ENCODE measurements at places on chromosomes 2 and 18. TPM values are rescaled to one million over a fixed set of nuclear protein-coding genes. Genes with fewer than 3 reads are reported as not detected.

HOXD12 gene
- not detected for total RNA-seq

LIMS3 gene
- 0.31 TPM for total RNA-seq

GPR17 gene
- not detected for total RNA-seq

GRCh38 chr18:13265008-13265910 is 46.7 kb downstream of the LDLRAD4 start:
- H3K27me3 ChIP-seq, result no peaks in the 10 kb centered on the region
- H3K27ac ChIP-seq, result no peak overlapping the region
- H3K4me1 ChIP-seq, result no peaks in the 10 kb centered on the region

DNA sequence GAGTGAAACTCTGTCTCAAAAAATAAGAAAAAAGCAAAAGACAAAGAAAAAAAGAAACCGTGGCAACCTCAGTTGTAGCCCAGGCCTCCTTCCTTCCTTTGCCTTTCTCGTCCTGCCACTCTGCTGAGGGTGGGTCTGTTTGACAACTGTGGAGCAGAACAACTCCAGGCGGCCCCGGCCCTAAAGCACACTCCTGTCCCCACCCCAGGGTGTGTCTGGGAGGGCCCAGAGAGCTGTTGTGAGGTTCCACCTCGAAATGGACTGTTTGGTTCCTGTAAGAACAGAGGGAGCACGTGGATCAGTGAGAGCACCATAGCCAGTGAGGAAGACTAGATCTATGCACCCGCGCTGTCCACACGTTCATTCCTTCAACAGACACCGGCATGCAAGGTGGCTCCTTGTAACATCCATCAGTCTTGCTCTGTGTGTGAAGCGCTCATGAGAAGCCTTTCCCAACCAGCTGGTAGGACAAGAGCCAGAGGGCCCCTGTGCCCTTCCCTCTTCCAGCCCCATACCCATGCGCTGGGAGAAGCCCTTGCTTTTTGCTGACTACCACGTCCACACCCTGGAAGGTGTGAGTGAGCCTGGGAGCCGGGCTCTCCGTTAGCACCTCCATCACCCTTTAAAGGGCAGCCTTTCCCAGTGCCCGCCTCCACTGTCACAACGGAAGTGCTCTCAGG is 61.6 kb downstream of the SOWAHC start:
- DNase-seq, result no peak
- no peak overlapping the region for H3K27ac ChIP-seq
- no peak overlapping the region for H3K4me3 ChIP-seq
- no peaks in the 10 kb centered on the region for H3K4me1 ChIP-seq
- no peaks in the 10 kb centered on the region for H3K36me3 ChIP-seq

GRCh38 chr18:3410273-3410672 is 39.7 kb upstream of the TGIF1 start:
- H3K27me3 ChIP-seq, result no peaks in the 10 kb centered on the region
- no peak for DNase-seq
- no peak overlapping the region for H3K27ac ChIP-seq
- no peaks in the 10 kb centered on the region for H3K36me3 ChIP-seq

DNA sequence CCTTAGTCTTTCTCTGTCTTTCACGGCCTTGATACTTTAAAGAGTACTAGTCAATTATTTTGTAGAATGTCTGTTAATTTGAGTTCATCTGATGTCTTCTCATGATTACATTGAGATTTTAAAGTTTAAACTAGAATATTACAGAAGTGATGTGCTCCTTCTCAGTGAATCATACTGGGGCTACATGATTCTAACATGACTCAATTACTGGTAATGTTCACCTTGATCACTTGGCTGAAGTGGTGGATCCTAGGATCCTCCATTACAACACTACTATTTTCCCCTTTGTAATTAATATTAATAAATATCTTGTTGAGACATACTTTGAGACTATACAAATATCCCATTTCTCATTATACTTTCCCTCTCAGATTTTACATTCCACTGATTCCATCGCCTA is 148.5 kb downstream of the CAMKMT start:
- H3K27me3 ChIP-seq, result no peaks in the 10 kb centered on the region
- H3K4me1 ChIP-seq, result peaks cover 21% of the 10 kb centered on the region
- H3K4me3 ChIP-seq, result no peak overlapping the region
- no peak overlapping the region for H3K27ac ChIP-seq

DNA sequence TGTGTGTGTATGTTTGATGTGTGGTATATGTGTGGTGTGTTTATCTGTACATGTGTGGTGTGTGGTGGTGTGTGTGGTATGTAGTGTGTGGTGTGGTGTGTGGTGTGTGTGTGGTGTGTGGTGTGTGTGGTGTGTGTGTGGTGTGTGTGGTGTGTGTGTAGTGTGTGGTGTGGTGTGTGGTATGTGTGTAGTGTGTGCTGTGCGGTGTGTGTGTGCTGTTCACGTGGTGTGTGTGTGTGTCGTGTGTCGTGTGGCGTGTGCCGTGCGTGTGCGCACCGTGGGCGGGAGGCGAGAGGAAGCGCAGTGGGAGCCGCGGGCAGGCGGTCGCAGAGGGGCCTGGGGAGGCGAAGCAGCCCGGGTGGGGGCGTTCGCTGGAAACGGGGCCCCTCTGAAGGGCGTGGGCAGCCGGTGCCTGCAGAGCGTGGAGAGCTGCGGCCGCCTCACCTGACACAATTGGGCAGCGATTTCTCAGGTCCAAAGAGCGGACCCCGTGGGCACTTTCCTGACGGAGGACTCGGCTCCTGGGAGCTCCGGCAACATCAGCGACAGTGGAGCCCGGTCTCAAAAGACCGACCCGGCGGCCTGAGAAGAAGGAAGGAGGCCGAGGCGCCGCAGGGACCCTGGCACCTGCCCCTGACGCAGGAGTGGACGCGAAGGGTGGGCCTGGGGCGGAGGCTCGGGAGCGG is 741.1 kb upstream of the SALL3 start:
- peak; percentile 1 for DNase-seq
- no peak overlapping the region for H3K4me3 ChIP-seq
- H3K27ac ChIP-seq, result no peak overlapping the region
- no peaks in the 10 kb centered on the region for H3K4me1 ChIP-seq
- no peaks in the 10 kb centered on the region for H3K36me3 ChIP-seq
- no peaks in the 10 kb centered on the region for H3K27me3 ChIP-seq

DNA sequence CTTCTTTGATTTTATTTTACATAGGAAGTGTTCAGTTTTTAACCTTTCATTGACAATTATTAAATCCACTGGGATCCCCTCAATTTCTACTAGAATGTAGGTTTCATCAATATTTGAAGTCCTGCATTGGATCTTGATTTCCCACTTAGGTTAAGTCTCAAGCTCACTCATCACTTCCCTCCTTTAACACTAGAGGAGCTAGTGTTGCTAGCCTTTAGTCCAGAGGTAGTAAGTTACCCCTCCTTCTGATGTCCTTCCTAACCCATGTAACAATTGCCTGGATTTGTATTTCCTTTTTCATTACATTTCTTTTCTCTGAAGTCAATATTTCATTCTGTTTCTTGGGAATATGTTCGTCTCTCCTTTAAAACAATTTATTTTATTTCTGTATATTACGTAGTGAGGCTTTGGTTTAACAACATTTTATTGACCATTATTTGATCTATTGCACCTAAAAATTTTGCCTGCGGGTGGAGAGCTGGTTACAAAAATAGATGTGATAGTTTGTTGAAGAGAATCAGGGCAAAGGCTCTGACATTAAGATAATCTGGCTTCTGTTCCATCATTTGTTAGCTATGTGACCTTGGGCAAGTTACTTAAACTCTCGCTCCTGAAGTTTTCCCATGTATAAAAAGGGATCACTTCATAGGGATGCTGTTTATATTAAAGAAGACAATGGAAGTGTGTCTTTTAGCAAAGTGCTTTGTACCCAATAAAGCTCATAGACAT is 833.0 kb downstream of the SLC4A3 start:
- H3K4me1 ChIP-seq, result no peaks in the 10 kb centered on the region
- no peak overlapping the region for H3K4me3 ChIP-seq
- H3K36me3 ChIP-seq, result no peaks in the 10 kb centered on the region

DNA sequence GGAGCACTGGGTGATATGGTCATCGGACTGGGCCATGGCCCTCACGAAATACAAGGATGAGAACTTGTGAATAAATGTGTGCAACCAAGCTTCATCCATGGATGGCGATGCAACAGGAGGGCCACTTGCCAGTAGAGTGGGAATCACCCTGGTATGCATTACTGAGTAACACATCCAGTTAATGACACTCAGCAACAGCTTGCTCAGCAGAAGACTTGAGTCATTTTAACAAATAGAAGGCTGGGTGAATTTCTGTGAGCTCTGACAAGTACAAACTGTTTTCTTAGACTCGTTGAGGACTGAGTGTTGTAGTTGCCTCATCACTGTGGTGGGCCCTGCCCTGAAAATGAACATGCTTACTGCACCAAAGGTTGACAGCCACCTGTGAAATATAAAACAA is 221.6 kb downstream of the NCKAP5 start:
- H3K36me3 ChIP-seq, result no peaks in the 10 kb centered on the region
- H3K27ac ChIP-seq, result no peak overlapping the region

DNA sequence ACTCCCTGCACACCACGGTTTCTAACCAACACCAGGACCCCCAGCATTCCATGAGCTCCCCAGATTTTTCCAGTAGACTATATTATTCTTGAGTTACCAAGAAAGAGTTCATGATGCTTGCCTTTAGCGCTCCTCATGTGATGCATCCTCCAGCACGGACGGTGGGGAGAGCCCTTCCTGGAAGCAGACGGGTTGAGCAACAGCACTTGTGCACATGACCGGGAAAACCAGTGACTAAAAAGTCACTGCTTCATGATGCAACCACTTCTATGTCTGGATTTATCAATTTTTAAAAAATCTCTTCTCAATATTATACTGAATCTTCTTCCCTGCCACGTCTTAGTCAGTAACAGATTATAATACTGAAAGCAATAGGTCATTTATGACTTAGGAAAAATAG is 20.4 kb upstream of the DOK6 start:
- no peaks in the 10 kb centered on the region for H3K27me3 ChIP-seq
- no peak overlapping the region for H3K4me3 ChIP-seq
- no peak for DNase-seq
- H3K36me3 ChIP-seq, result no peaks in the 10 kb centered on the region
- no peaks in the 10 kb centered on the region for H3K4me1 ChIP-seq

GRCh38 chr18:32286749-32287148 is 96.9 kb downstream of the MEP1B start:
- no peak overlapping the region for H3K4me3 ChIP-seq
- no peak for DNase-seq
- H3K27ac ChIP-seq, result no peak overlapping the region
- H3K4me1 ChIP-seq, result peaks cover 7% of the 10 kb centered on the region
- no peaks in the 10 kb centered on the region for H3K27me3 ChIP-seq
- H3K36me3 ChIP-seq, result no peaks in the 10 kb centered on the region

- H3K4me1 ChIP-seq, result peaks cover 10% of the 10 kb centered on the region
- no peak overlapping the region for H3K4me3 ChIP-seq
- peak; percentile 16 for DNase-seq
These were observed 211.2 kb downstream of the NAPG start for GRCh38 chr18:10736984-10737383.

DNA sequence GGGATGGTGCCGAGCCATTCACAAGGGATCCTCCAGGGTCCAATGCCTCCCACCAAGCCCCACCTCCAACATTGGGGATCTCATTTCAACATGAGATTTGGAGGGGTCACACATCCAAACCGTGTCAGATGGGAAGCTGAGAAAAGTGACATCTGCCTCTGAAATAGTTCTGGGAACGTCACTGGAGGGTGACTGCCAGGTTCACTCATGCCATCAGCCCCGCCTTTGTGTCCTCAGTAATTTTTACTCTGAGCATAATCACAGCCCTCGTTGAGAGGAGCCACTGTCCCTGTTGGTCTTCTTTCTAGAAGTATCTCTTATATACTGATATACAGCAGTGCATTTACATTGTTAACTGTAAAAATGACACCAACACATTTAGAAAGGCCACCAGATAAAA is 67.4 kb downstream of the KLHL29 start:
- no peak overlapping the region for H3K4me3 ChIP-seq
- no peaks in the 10 kb centered on the region for H3K27me3 ChIP-seq
- H3K4me1 ChIP-seq, result no peaks in the 10 kb centered on the region
- no peaks in the 10 kb centered on the region for H3K36me3 ChIP-seq

- no peaks in the 10 kb centered on the region for H3K36me3 ChIP-seq
- H3K27ac ChIP-seq, result no peak overlapping the region
- DNase-seq, result no peak
- no peaks in the 10 kb centered on the region for H3K27me3 ChIP-seq
- no peak overlapping the region for H3K4me3 ChIP-seq
These were observed 21.1 kb downstream of the PPP1R1C start for GRCh38 chr2:182006595-182007341.

DNA sequence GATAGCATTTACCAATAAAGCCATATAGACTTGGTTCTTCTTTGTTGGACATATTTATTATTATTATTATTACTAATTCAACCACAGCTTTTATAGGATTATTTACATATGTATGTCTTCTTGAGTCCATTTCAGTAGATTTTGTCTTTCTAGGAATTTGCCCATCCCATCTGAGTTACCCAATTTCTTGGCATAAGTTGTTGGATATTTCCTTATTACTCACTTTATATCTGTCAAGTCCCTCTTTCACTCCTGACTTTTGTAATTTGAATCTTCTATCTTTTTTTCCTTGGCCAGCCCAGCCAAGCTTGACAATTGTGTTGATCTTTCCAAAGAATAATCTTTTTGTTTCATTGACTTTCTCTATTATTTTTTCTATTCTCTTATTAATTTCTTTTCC is 543.7 kb downstream of the SUCLG1 start:
- H3K4me3 ChIP-seq, result no peak overlapping the region
- no peaks in the 10 kb centered on the region for H3K27me3 ChIP-seq
- H3K27ac ChIP-seq, result no peak overlapping the region
- no peak for DNase-seq

All from GM23338 (cell line).